A549 treated with Hydrocortisone at 1 μM for 4 hours (cell line): ENCODE measurements at places on chromosomes 3 and 15. TPM values are rescaled to one million over a fixed set of nuclear protein-coding genes. Genes with fewer than 3 reads are reported as not detected.

RETNLB gene
- not detected in 5 replicates for total RNA-seq

GOLGA6L9 gene
- total RNA-seq = 1.5 to 2.6 TPM (median 2.3 TPM) in 5 replicates

GP9 gene
- not detected in 5 replicates for total RNA-seq

RNF111 gene
- total RNA-seq = 18.0 to 24.8 TPM (median 21.4 TPM) in 5 replicates

CHRFAM7A gene
- total RNA-seq = 5.2 to 7.9 TPM (median 7.1 TPM) in 5 replicates

GNB4 gene
- 11.0 to 18.4 TPM (median 16.6 TPM) in 5 replicates for total RNA-seq

ALPK3 gene
- total RNA-seq = 0.08 to 0.10 TPM (median 0.09 TPM) in 5 replicates

GOLGA8T gene
- 0.91 to 1.7 TPM (median 1.6 TPM) in 5 replicates for total RNA-seq

MUC20 gene
- total RNA-seq = 0.28 to 1.0 TPM (median 0.55 TPM) in 5 replicates

VILL gene
- 0.06 to 0.21 TPM (median 0.09 TPM) in 4 of 5 replicates, not detected in the other for total RNA-seq

LRRC3B gene
- not detected in 5 replicates for total RNA-seq

P2RY12 gene
- not detected in 5 replicates for total RNA-seq

DIPK2A gene
- 4.9 to 6.9 TPM (median 5.8 TPM) in 5 replicates for total RNA-seq

OCA2 gene
- total RNA-seq = 0.11 to 0.31 TPM (median 0.29 TPM) in 5 replicates

WDR49 gene
- total RNA-seq = not detected in 5 replicates

ARID3B gene
- 2.8 to 4.1 TPM (median 3.3 TPM) in 5 replicates for total RNA-seq
